ENCODE measurements at places on chromosomes 7 and 10.

DNA sequence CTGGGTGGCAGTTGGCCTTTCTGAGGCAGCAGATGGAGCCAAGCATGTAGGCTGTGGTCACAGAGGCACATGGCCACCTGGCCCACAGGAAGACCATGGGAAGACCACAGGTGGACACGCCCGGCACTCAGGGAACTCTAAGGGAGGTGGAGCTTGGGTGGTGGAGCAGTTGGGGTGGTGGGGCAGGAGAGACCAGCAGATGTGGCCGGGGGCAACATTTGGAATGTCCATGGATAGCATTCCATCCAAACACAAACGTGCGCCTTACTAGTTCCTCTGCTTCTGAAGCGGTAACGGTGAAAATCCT, 290.9 kb downstream of the PTPRN2 start:
- no peak for DNase-seq

DNA sequence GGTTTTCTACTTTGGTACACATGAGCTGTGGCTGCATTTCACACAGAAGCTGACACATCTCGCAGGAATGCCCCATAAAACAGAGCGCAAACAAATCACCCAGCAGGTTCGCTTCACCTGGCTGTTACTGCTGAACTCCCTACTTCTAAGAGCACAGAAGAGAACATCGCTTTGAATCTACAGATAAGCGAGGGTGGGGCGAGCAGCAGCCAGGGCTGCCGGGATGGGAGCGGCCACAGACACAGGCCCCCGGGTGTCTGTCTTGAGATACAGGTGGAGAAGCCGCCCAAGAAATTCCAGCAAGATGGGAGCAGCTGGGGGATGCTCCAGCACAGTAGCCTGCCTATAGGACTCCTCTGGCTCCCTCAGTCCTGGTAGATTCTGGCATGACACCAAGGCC, 27.4 kb downstream of the OGDHL start:
- DNase-seq = no peak

GRCh38 chr7:2307690-2308107, 6.5 kb downstream of the SNX8 start:
- peak; percentile 59 for DNase-seq

- no peak for DNase-seq
Measured at GRCh38 chr7:64880322-64881297, 22.5 kb upstream of the ZNF273 start.

- no peak for DNase-seq
Measured at GRCh38 chr10:33739031-33739430, 404.6 kb upstream of the NRP1 start.

GRCh38 chr10:48227213-48227612, 47.3 kb downstream of the FRMPD2 start:
- DNase-seq = no peak
